ENCODE measurements at places on chromosomes 1 and 21.

GRCh38 chr1:161726473-161727255 is 5.3 kb downstream of the FCRLB start:
- peak; percentile 91 for DNase-seq

DNA sequence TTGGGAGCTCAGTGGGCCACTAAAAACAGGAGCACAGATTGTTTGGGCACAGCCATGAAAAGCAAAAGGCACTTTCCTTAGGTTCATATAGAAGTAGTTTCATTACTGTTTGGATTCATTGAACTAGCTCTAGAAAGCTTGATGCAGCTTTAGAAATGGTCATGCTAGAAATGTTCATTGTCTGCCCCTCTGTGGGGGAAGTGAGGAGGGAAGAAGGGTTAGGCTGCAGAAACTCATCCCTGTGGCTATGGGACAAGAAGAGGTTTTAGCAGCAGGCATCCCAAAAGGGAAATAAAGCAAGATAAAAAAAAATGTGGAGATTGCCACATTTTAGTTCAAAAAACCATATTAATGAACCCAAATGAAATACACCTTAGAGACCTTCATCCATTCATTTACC is 359.6 kb upstream of the PTBP2 start:
- DNase-seq: no peak

DNA sequence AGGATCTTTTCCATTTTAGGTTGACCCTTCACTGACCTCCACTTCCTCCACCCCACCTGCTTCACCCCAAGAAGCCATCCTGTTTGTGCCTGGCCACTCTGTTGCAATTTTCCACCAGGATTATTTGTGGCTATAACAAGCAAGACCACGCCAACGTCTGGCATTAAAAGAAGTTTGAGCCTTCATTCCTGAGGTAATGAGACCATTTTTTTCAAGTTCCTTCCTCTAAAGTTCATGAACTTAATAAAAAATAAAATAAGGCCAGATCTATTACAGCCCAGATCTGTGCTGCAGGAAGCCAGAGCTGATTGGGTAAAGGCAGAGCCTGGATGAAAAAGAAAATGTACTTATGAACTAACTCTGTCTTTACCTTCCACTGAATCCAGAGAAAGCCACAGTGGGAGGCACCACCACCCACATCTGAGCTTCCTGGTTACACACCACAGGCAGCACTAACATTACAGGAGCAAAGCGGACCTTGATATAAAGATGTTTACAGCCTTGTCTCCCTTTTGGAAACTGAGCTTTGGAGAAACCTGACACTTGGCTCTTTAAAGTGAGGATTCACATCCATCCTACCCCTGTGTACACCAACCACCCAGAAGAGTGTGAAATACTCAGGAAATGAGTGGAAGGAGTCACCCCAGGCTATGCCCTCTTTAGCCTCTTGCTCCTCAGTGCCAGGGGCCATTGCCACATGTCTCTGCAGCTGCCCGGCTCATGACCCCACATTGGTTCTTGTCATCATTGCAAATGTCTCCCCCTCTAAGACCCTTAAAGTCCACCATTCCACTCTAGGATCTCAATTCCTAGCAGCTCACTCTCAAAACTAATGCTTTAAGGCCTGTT is 293.6 kb downstream of the PLPP3 start:
- DNase-seq: no peak

- no peak for DNase-seq
Observed at GRCh38 chr1:248782416-248783141, 27.0 kb upstream of the LYPD8 start.

DNA sequence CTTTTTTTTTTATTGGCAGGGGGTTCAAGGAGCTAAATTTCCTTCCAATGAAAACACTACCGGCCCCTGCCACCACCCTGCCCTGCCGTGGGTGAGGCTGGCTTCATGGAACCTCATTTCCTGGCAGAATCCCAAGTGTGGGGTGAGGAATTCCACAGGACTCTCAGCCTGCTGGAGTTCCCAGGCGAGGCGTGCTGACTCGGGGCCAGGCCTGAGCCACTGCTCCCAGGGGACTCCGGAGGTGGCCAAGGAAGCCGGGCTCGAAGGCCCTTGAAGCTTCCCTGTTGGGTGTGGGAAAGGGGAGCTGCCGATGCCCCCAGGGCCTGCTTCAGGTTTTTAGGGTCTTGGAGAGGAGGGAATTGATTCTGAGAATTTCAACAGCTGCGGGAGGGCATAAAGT is 95.3 kb upstream of the ACTRT2 start:
- DNase-seq: no peak

DNA sequence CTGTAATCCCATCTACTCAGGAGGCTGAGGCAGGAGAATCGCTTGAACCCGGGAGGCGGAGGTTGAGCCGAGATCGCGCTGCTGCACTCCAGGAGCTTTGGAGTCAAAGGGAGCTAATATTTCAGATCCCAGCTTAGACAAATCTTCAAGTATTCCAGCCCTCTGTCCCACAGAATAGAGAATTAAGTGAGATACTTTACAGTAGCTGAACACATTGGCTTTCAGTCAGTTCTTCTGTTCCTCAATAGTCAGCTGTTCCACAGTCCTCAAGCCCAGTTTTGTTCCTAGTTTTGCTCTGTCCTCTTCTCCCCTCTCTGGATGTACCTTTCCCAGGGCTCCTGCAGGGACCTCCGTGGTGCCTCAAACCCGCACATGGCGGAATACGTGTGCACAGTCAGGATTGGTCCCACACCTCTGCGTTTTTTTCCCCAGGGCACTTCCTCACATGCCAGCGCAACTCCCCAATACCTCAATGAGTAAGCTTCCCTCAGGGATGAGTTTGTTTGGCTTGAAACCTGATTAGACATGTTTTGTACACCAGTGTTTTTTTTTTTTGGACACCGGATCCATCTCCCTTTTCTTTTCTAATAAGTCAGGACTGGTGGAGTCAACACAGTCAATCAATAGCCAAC is 1.2 kb downstream of the MFN2 start:
- no peak for DNase-seq
